RWPE1 (cell line): ENCODE measurements at places on chromosomes 12 and 14.

GRCh38 chr14:23719225-23719985 lies 83.2 kb downstream of the DHRS2 start:
- DNase-seq: no peak

DNA sequence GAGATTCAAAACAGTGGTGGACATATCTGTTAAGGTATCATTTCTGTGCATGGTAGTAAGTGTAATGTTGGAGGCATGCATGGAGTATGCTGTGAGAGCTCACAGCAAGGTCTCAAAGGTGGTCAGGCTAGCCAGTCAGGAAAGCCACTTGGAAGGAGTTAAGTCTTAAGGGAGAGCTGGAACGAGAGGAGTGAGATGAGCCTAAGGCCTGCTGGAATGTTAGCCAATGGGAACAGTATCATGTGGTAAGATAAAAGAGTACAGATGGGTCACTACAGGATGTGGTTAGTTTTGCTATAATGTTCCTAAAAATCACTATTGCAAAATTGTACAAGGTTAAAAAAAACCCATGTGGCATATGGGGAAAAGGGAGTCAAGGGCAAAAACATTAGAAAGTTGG lies 311.7 kb upstream of the E2F7 start:
- DNase-seq: no peak

GRCh38 chr12:131130311-131130911 lies 176.7 kb downstream of the ADGRD1 start:
- no peak for DNase-seq

- no peak for DNase-seq
Measured at GRCh38 chr14:76599559-76600287, 161.5 kb upstream of the VASH1 start.

DNA sequence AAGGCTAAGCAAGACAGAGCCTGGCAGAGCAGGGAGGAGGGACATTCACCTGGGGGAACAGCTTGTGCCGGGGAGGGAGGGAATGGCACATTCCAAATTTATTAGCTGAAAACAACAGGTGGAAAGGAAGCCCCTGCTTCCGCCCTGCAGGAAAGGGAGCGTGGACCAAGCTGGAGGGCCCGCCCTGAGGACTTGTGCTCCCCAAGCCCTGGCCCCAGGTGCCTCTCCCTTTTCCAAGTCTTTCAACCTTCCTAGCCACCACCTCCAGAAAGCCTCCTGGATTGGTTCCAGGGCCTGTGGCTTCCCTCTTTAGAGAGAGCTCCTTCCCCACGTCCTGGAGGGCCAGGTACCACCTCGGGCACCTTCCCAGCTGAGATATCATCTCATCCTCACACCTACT lies 2.7 kb downstream of the DEGS2 start:
- no peak for DNase-seq

GRCh38 chr12:76312315-76312714 lies 35.9 kb downstream of the BBS10 start:
- DNase-seq: no peak

- DNase-seq: no peak
Measured at GRCh38 chr12:116604178-116604895, 45.2 kb downstream of the MAP1LC3B2 start.

- no peak for DNase-seq
Measured at GRCh38 chr14:58281969-58282368, 16.4 kb upstream of the ARID4A start.

- DNase-seq: peak; percentile 38
Measured at GRCh38 chr14:39015360-39015961, 87.6 kb downstream of the SEC23A start.

- DNase-seq: no peak
Measured at GRCh38 chr12:84435682-84436081, 476.9 kb downstream of the SLC6A15 start.

- peak; percentile 53 for DNase-seq
Measured at GRCh38 chr12:121717041-121717699, 4.6 kb downstream of the TMEM120B start.

- no peak for DNase-seq
Measured at GRCh38 chr12:47020211-47020821, 59.1 kb upstream of the PCED1B start.

- DNase-seq: no peak
Measured at GRCh38 chr12:114685320-114685781, 1.4 kb upstream of the TBX3 start.

- no peak for DNase-seq
Measured at GRCh38 chr14:104879201-104879982, 14.3 kb downstream of the CEP170B start.

- DNase-seq: no peak
Measured at GRCh38 chr14:77002335-77002734, 26.2 kb downstream of the IRF2BPL start.
